ENCODE measurements at places on chromosomes 11 and 22. TPM values are rescaled to one million over a fixed set of nuclear protein-coding genes. Genes with fewer than 3 reads are reported as not detected.

The BCO2 gene
- total RNA-seq: 0.42 TPM

The FOLR1 gene
- 0.29 TPM for total RNA-seq

The TXN2 gene
- total RNA-seq: 18.8 TPM

The NFAM1 gene
- total RNA-seq: not detected

The TSPAN4 gene
- total RNA-seq: 118 TPM

The C11orf42 gene
- total RNA-seq: not detected

The F2 gene
- not detected for total RNA-seq

The ADM gene
- 9.2 TPM for total RNA-seq

The POTEH gene
- total RNA-seq: not detected

The RTN4R gene
- not detected for total RNA-seq

The SMC1B gene
- not detected for total RNA-seq

The ACR gene
- total RNA-seq: not detected

GRCh38 chr11:329886-330253 is 9.2 kb upstream of the IFITM3 start:
- no peak overlapping the region for H3K27ac ChIP-seq
- no peak for DNase-seq
- H3K36me3 ChIP-seq: no peaks in the 10 kb centered on the region
- no peaks in the 10 kb centered on the region for H3K27me3 ChIP-seq
- H3K4me1 ChIP-seq: peaks cover 8% of the 10 kb centered on the region
- H3K4me3 ChIP-seq: no peak overlapping the region

DNA sequence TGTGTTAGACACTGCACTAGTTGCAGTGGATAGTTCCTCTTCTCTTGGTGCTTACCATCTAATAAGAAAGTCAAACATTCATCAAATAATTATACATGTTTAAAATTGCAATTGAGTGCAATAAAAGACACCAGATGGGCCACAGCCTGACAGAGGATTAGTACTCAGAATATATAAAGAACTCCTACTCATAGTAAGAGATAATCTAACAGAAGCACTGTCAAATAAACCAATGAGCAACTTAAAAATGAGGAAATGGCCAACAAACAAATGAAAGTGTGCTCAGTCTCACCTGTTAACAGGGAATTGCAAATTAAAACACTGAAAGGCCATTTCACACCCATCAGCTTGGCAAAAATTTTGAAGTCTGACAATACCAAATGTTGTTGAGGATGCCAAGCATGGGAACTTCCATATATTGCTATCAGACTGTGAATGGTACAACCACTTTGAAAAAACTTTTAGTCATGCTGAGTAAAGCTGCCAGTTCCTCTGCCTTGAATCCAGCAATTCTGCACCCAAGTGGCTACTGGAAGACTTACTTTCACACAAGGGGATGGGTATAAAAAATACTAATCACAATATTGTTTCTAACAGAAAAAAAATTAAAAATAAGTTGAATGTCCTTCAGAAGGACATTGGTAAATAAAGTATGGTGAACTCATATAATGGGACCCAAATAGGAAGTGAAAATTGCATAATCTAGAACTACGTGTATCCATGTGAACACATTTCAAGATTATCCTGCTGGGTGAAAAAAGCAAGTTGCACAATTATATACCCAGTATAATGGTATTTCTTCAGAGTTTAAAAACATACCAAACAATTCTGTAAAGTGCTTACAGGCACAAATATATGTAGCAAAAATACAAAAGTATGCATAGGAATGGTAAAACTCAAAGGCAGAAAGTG is 41.4 kb upstream of the CREB3L1 start:
- H3K36me3 ChIP-seq: 0 out of 2 replicates have a peak, but pooled peaks cover 7% of the 10 kb centered on the region
- no peaks in the 10 kb centered on the region for H3K27me3 ChIP-seq
- H3K4me1 ChIP-seq: peaks cover 36% of the 10 kb centered on the region
- no peak for DNase-seq
- no peak overlapping the region for H3K27ac ChIP-seq

GRCh38 chr11:28674433-28675103 is 566.4 kb downstream of the METTL15 start:
- H3K4me1 ChIP-seq: 0 out of 2 replicates have a peak, but pooled peaks cover 1% of the 10 kb centered on the region
- H3K27me3 ChIP-seq: no peaks in the 10 kb centered on the region
- H3K36me3 ChIP-seq: no peaks in the 10 kb centered on the region
- H3K27ac ChIP-seq: no peak overlapping the region

- peak overlapping the region; percentile 88 for H3K27ac ChIP-seq
- H3K4me3 ChIP-seq: no peak overlapping the region
- DNase-seq: peak; percentile 86
- H3K27me3 ChIP-seq: no peaks in the 10 kb centered on the region
- H3K36me3 ChIP-seq: peaks cover 15% of the 10 kb centered on the region
These were observed 5.2 kb upstream of the LIF start for GRCh38 chr22:30251711-30252110.

DNA sequence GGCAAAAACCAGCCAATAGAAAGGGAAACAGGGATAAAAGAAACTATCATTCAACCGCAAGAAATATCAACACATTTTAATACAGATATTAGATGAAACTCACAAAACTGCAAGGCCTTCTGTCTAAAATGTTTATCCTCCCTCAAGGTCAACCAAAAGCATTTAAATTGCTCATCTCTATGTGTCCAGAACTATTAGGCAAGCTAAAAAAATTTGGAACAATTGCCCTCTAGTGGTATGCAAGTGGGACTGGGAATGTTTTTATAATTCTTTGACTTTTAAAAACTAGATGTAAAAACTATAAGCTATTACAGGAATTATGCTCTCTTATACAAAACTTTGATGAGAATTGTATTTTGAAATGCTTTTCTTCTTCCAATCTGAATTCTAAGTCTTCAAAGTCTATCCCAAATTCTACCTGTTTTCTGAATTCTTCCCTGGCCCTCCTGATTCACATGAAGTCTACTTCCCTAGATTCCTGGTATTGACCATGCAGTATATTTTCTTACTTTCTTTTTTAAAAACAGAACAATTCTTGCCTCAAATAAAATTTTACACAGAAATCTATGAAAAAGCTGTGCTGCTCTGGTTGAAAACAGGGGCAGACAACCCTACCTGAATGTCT is 4.9 kb downstream of the CWC15 start:
- H3K27me3 ChIP-seq: no peaks in the 10 kb centered on the region
- H3K27ac ChIP-seq: no peak overlapping the region
- H3K4me1 ChIP-seq: no peaks in the 10 kb centered on the region
- no peak overlapping the region for H3K4me3 ChIP-seq

DNA sequence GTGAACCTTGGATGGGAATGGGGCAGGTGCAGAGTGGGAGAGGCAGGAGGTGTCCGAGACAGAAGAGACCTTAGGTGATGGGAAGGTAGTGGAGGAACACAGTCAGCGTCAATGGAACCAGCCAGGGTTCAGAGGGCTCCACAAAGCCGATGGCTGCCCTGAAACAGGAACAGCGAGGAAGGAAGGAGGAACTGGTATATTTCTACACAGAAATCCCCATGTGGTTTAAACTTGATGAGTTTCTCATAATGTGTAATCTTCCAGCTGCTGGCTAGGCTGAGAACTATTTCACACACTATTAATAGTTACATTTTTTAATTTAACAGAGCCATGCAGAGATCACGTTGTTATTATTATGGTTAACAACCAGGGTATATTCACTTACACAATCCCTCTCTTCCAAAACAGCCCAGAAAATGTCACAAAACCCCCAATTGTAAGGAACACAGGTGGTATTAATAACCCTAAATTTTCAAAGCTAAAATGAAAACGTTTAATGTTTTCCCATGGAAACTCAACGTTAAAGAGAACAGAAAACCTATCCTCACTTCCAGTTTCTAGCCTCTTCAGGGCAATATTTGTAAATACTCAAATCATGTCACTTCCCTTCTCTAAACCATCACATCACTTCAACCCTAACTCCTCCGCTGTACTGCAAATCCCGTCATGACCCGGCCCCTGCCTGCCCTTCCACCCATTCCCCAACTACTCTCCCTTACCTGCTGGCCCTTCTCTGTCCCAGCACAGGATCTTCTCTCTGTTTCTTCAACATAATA is 74.5 kb upstream of the ARFGAP3 start:
- no peak overlapping the region for H3K27ac ChIP-seq
- peaks cover 21% of the 10 kb centered on the region for H3K36me3 ChIP-seq
- no peak for DNase-seq
- peaks cover 49% of the 10 kb centered on the region for H3K4me1 ChIP-seq

DNA sequence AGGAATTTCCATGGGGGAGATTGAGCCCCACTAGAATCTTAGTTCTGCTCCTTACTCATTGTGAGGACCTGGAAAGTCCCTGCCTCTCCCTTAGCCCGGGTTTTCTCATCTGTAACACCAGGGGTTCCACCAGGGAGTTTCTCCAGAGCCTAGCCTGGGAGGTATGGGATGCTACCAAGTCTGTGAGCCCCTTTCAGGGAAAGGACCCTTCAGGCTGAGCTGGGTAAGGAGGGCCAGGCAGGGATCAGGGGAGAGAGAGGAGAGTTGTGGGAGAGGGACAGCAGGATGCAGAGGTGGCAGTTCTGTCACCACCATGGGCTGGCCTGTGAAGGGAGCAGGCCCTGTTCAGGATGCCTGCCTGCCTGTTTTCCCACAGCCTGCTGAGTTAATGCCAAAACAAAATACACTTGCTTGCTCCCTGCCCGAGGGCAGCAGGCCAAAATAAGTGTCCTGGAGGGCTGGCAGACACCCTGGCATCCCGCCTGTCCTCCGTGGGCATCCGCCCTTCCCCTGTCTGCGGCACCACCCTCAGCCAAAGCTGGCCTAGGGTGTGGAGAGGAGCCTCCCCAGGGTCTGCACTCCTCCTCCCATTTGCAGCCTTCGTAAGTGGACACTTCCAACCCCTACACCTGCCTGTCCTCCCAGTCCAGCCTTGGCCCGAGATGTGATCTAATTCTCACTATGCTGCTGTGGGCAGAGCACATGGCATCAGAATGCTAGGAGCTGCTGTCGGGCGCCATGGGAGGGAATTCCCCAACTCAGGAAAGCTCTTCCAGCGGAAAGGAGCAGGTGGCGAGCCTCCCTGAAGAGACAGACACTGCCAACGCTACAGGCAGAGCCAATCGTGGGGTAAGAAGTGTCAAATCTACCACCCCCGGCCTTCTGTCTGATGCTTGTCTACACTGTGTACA is 5.9 kb upstream of the FCHSD2 start:
- no peaks in the 10 kb centered on the region for H3K27me3 ChIP-seq
- H3K36me3 ChIP-seq: no peaks in the 10 kb centered on the region
- peaks cover 21% of the 10 kb centered on the region for H3K4me1 ChIP-seq
- DNase-seq: no peak
- H3K27ac ChIP-seq: no peak overlapping the region
- no peak overlapping the region for H3K4me3 ChIP-seq

- no peaks in the 10 kb centered on the region for H3K36me3 ChIP-seq
- no peak overlapping the region for H3K4me3 ChIP-seq
- no peak for DNase-seq
- no peak overlapping the region for H3K27ac ChIP-seq
These were observed 11.2 kb upstream of the OAF start for GRCh38 chr11:120199613-120200012.

DNA sequence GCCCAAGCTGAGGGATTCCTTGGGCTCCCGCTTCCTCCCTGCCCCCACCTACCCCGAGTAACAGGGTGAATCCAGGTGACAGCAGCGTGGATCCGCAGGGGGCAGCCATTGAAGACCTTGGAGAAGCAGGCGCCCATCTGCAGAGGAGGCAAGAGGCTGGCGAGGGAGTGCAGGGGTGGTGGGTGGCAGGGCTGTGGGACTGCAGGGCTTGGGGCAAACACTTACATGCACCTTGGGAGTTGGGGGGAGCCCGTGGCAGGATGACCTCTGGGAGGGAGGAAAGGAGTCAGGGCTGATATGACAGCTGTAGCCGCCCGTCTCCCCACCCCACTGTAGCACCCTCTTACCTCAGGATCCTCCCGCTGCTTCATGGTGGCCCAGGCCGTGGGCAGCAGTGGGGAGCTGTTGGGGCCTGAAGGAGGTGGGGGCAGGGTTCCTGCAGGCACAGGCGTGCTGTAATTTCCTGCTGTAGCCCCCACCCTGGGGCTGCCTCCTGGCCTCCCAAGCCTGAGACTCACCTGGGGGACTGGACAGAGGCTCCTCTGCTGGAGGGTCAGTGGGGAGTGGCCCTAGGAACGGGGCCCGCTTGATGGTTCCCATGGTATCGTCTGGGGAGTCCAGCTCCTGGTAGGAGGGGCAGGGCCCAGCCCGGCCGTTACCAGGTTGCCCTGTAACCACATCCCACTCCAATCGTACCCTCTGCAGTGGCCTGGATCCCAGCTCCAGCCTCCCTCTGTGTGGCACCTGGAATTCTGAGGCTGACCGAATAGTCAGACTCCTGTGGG is 6.1 kb downstream of the MAP4K2 start:
- no peak overlapping the region for H3K4me3 ChIP-seq
- DNase-seq: no peak
- no peaks in the 10 kb centered on the region for H3K27me3 ChIP-seq
- peaks cover 6% of the 10 kb centered on the region for H3K4me1 ChIP-seq

GRCh38 chr11:126430581-126431335 is 75.3 kb downstream of the ST3GAL4 start:
- no peak overlapping the region for H3K4me3 ChIP-seq
- DNase-seq: no peak
- H3K4me1 ChIP-seq: peaks cover 16% of the 10 kb centered on the region
- peak overlapping the region; percentile 90 for H3K27ac ChIP-seq

GRCh38 chr22:41517172-41518047 is 26.9 kb downstream of the POLR3H start:
- H3K4me3 ChIP-seq: no peak overlapping the region
- no peaks in the 10 kb centered on the region for H3K4me1 ChIP-seq
- no peak overlapping the region for H3K27ac ChIP-seq
- H3K27me3 ChIP-seq: no peaks in the 10 kb centered on the region

DNA sequence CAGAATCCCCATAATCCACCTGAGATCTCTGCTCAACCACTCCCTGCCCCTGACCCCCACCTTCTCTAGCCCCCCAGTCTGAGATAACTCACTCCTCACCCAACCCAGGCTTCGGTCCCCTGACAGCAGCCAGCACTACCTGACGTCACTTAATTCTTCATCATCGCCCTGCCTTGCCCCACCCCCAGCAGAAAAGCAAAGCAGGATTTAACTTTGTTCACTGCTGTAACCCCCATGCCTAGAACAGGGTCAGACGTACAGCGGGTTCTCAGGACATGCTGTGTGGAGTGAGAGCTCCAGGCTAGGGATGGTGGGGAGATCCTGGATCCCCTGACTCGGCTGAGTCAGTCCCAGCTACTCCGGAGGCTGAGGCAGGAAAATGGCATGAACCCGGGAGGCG is 45.8 kb downstream of the ELFN2 start:
- DNase-seq: no peak
- no peak overlapping the region for H3K27ac ChIP-seq
- H3K27me3 ChIP-seq: peaks cover 56% of the 10 kb centered on the region
- H3K4me3 ChIP-seq: no peak overlapping the region
- no peaks in the 10 kb centered on the region for H3K4me1 ChIP-seq

- H3K27me3 ChIP-seq: no peaks in the 10 kb centered on the region
- H3K4me1 ChIP-seq: no peaks in the 10 kb centered on the region
- no peak for DNase-seq
- H3K36me3 ChIP-seq: no peaks in the 10 kb centered on the region
These were observed 438.1 kb downstream of the SOX6 start for GRCh38 chr11:15918212-15918611.

Data from SJSA1 (cell line).